ENCODE measurements at places on chromosomes 1 and 21.

DNA sequence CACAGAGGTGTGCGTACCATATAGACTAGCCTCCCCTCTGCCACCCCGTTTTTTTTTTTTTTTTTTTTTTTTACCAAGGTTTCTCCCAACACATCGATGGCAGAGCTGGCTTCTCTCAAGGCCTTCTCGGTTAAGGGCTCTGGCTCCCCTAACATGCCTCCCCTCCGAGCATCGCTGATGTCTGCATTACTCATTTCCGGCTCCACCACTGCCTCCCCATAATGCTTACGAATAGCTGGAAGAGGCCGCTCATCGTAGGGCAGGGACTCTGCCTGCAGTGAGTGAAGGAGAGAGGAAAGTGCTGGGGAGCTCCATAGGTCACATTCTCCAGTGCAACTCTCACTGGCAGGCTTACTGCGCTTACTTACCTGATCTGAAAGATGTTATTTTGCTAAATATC lies 20.6 kb downstream of the CEP104 start:
- DNase-seq: no peak

DNA sequence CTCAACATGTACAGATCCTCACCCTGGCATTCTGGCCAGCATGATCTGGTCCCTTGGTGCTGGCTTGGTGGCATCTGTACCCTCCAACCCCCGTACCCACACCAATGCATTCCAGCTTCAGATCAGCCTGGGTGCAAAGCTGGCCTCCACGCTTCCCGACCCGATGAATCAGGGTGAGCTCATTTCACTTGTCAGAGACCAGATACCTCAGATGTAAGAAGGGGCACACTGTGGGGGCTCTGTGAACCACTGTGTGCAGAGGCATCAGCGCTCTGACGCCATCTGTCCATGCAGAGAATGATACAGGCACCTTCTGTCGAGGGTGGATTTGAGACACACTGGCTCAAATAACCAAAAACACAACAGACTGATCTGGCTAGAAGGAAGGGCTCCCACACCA lies 76.6 kb downstream of the DMRTB1 start:
- DNase-seq: no peak

DNA sequence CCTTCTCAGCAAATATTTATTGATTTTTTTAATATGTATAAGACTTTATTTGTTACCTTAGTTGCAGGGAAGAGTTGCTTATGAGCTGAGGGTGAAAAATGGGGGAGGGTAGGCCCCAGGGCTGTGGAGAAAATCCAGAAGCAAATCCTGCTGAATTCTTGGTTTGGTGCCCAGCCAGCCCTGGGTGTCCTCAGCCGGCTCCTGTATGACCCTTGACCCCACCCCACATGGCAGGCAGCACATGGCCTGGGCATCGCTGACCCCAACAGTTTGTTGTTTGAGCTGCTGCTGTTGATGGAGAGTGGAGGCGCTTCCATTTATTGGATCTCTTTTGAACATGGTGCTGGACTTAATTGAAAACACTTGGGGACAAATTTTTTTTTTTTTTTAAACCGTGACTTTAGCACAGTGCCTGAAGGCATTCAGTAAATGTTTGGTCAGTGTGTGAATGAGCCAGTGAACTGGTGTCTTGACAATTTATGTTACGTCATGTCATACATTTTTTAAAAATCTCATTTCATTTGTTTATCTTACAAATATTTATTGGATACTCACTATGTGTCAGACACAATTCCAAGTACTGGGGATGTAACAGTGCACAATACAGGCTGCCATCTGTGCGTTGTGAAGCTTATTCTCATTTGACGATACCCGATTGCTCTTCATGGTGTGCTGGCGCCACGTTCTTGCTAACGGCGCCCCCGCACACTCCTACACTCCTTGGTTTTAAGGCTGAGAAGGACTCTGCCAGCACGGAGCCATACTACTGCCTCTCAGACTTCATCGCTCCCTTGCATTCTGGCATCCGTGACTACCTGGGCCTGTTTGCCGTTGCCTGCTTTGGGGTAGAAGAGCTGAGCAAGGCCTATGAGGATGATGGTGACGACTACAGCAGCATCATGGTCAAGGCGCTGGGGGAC lies 98.8 kb downstream of the MTR start:
- DNase-seq: no peak

GRCh38 chr1:212554401-212554800 lies 54.2 kb upstream of the ATF3 start:
- no peak for DNase-seq

- no peak for DNase-seq
Measured at GRCh38 chr21:41345934-41346685, 15.7 kb upstream of the MX2 start.
